ENCODE measurements at places on chromosomes 3 and 15.

DNA sequence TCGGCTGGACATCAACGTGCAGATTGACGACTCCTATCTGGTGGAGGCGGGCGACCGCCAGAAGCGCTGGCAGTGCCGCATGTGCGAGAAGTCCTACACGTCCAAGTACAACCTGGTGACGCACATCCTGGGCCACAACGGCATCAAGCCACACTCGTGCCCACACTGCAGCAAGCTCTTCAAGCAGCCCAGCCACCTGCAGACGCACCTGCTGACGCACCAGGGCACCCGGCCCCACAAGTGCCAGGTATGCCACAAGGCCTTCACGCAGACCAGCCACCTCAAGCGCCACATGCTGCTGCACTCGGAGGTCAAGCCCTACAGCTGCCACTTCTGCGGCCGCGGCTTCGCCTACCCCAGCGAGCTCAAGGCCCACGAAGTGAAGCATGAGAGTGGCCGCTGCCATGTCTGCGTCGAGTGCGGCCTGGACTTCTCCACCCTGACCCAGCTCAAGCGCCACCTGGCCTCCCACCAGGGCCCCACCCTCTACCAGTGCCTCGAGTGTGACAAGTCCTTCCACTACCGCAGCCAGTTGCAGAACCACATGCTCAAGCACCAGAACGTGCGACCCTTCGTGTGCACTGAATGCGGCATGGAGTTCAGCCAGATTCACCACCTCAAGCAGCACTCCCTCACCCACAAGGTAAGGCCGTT is 34.2 kb downstream of the IDH2 start:
- no peak overlapping the region for H3K4me3 ChIP-seq
- no peak for DNase-seq
- no peak overlapping the region for H3K27ac ChIP-seq
- H3K4me1 ChIP-seq: peaks cover 36% of the 10 kb centered on the region

- peaks cover 34% of the 10 kb centered on the region for H3K4me1 ChIP-seq
- DNase-seq: no peak
- peaks cover 30% of the 10 kb centered on the region for H3K36me3 ChIP-seq
- H3K4me3 ChIP-seq: no peak overlapping the region
Observed at GRCh38 chr3:143590660-143591059, 257.6 kb downstream of the SLC9A9 start.

DNA sequence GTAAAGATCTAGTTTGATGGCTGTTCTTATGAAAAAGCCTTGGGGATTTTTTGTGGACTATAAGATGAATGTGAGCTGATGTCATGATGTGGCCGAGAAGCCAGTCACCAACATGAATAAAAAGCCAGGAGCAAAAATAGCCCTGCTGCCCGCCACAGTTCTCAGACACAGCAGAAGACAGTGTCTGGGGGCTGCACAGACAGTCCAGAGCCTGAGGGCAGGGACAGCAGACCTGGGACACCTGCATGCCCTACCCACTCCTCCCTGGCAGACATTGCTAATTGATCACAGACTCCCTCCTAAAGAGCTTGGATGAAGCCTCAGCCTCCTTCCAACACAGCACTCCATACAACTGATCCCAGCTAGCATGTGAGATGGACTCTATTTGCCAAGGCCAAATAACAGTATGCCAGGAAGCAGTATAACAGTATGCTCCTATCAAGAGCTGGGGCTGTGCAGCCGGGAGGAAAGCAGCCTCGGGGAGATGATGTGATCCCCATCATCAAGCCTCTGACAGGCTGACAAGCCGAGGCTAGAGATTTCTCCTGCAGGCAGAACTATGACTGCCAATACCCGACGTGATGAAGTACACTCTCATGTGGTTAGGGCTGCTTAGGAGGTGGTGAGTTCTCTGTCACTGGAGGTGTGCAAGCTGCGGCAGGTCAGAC is 105.4 kb upstream of the RPL32 start:
- no peak overlapping the region for H3K4me3 ChIP-seq
- H3K27me3 ChIP-seq: no peaks in the 10 kb centered on the region
- H3K36me3 ChIP-seq: no peaks in the 10 kb centered on the region
- H3K4me1 ChIP-seq: peaks cover 45% of the 10 kb centered on the region

- H3K27ac ChIP-seq: no peak overlapping the region
- H3K27me3 ChIP-seq: no peaks in the 10 kb centered on the region
- DNase-seq: no peak
- peaks cover 7% of the 10 kb centered on the region for H3K36me3 ChIP-seq
- no peaks in the 10 kb centered on the region for H3K4me1 ChIP-seq
Observed at GRCh38 chr3:171099911-171100310, 73.4 kb upstream of the SLC2A2 start.

GRCh38 chr3:197595470-197596185 is 39.9 kb upstream of the BDH1 start:
- H3K4me3 ChIP-seq: no peak overlapping the region
- H3K27me3 ChIP-seq: peaks cover 16% of the 10 kb centered on the region
- H3K27ac ChIP-seq: no peak overlapping the region
- no peak for DNase-seq

- no peaks in the 10 kb centered on the region for H3K36me3 ChIP-seq
- H3K27ac ChIP-seq: no peak overlapping the region
- H3K4me1 ChIP-seq: no peaks in the 10 kb centered on the region
- no peak overlapping the region for H3K4me3 ChIP-seq
- H3K27me3 ChIP-seq: peaks cover 12% of the 10 kb centered on the region
Observed at GRCh38 chr3:70774641-70775040, 462.2 kb upstream of the MDFIC2 start.
